Upper lobe of left lung (tissue), 6 donors: ENCODE measurements at places on chromosomes 16 and 17.

- no peak for DNase-seq
Measured at GRCh38 chr16:82684256-82684655, 57.5 kb downstream of the CDH13 start.

DNA sequence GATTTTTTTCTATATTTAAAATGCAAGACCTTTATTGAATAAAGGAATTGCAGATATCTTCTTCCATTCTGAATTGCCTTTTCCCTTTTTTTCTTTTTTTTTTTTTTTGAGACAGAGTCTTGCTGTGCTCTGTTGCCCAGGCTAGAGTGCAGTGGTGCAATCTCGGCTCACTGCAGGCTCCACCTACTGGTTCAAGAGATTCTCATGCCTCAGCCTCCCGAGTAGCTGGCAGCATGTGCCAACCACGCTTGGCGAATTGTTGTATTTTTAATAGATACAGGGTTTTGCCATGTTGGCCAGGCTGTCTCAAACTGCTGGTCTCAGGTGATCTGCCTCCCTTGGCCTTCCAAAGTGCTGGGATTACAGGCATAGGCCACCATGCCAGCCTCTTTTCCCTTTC lies 151.5 kb downstream of the CEP112 start:
- DNase-seq, result peak; percentile 22

DNA sequence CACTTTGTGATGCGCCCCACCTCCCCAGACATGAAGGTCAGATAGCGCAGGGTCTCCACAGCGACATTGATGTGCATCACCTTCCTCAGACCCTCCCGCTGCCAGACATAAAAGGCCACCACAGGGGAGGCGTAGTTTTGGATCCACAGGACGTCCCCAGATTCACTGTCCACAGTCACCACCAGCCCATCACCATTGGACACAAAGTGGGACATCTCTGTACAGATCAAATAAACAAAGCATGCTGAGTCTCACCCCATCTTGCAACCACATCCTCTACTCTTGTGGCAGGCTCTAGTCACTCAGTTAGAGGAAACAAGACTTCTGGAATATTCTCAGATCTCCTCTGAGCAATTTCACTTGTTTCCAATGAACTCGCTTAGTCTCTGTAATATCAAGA lies 46.3 kb upstream of the ICAM2 start:
- no peak for DNase-seq

DNA sequence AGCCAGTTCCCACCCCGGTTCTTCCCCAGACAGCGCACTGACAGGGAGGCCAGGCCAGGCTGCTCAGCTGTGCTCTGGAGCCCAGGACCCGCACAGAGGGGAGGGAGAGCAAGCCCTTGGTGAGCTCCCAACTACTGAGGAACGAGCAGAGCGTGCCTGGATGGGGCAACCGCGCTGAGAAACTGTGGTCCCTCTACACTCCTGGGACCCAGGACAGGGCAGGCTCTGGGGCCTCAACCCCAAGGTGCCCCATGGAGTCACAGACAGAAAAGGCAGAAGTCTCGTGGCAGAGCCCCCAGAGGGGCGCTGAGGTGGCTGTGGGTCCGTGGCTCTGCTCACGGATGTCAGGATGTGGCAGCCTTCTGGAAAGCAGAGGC lies 16.3 kb downstream of the SLX4 start:
- no peak for DNase-seq

DNA sequence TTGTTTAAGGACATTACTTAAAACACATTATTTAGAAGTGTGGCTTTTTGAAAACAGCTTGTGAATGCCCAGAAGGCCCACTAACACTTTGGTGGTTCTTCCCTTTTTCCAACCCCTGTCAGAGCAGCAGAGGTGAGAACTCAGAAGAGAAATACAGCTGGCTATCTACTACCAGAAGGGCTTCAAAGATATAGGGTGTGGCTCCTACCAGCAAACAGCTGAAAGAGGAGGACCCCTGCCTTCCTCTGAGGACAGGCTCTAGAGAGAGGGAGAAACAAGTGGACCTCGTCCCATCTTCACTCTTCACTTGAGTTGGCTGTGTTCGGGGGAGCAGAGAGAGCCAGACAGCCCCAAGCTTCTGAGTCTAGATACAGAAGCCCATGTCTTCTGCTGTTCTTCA lies 6.9 kb upstream of the RAPGEFL1 start:
- DNase-seq, result no peak
